ENCODE measurements at places on chromosomes 1 and 21.

- DNase-seq, result no peak
Observed at GRCh38 chr1:158067662-158068061, 74.2 kb downstream of the KIRREL1 start.

- no peak for DNase-seq
Observed at GRCh38 chr1:112423207-112423606, 27.2 kb downstream of the CTTNBP2NL start.

GRCh38 chr1:58104960-58105359 is 441.6 kb downstream of the OMA1 start:
- no peak for DNase-seq

- no peak for DNase-seq
Observed at GRCh38 chr1:1609822-1610485, 5.3 kb upstream of the MIB2 start.

DNA sequence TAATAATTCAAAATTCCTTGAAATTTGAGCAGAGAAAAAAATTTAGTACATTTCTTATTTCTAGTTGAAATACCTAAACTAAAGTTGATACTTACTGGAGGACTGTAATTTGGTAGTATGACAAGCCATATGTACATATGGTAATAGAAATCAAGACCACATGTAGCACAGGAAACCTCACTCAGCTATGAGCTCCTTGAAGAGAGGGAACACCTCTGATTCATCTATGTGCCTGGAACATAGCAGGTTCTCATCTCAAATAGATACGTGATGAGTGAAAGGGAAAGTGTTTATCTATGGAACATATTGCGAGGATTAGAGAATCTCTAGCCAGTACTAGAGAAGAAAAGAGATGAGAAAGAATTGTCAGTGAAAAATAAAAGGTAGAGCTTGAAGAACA is 47.9 kb upstream of the GNG4 start:
- no peak for DNase-seq

- DNase-seq, result no peak
Observed at GRCh38 chr1:61078618-61079295, 3.6 kb upstream of the NFIA start.

Data from right lobe of liver (tissue), 6 donors.